Neuronal stem cell (in vitro differentiated cells): ENCODE measurements at places on chromosomes 5 and 9.

GRCh38 chr9:71768388-71769174, at the start of gene CEMIP2:
CEMIP2 (minus strand) TSS chr9:71768513; CDS start chr9:71750373, 18,140 bp downstream.
- peak; percentile 84 for DNase-seq

DNA sequence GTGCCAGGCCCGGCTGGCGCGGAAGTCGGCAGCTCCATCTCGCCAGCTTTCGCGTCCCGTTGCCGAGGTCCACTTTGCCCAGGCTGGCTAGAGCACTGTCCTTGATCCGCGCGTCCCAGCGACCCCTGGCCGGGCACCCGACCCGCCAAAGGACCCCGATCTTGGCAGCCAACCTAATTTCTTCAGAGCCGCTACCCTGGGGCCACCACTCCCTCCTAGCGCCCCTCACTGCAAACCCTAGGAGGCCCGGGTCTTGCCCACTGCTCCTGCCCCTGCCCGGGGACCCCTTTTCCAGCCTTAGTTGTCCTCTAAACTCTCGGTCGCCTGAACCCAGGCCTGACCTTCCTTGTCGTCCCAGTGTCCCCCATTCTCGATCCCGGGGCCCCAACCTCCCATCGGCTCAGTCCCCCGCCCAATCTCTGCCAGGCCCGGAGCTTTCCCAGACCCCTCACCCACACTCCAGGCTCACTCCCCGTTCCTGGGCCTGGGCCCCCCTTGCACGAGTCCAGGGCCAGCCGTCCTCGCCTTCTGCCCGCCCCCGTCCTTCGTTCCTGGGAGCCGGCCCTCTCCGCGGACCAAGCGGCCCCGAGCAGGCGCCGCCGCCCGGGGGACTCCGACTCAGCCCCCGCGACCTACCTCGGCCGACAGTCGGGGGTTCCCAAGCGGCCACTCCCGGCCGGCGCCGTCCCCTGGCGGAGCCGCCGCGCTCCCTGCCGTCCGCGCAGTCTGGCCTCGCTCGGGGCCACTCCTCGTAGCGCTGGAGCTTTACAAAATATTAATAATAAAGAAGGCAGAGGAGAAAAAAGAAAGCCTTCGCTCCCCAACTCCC, 701 bp upstream of the LMX1B start:
- no peak for DNase-seq

DNA sequence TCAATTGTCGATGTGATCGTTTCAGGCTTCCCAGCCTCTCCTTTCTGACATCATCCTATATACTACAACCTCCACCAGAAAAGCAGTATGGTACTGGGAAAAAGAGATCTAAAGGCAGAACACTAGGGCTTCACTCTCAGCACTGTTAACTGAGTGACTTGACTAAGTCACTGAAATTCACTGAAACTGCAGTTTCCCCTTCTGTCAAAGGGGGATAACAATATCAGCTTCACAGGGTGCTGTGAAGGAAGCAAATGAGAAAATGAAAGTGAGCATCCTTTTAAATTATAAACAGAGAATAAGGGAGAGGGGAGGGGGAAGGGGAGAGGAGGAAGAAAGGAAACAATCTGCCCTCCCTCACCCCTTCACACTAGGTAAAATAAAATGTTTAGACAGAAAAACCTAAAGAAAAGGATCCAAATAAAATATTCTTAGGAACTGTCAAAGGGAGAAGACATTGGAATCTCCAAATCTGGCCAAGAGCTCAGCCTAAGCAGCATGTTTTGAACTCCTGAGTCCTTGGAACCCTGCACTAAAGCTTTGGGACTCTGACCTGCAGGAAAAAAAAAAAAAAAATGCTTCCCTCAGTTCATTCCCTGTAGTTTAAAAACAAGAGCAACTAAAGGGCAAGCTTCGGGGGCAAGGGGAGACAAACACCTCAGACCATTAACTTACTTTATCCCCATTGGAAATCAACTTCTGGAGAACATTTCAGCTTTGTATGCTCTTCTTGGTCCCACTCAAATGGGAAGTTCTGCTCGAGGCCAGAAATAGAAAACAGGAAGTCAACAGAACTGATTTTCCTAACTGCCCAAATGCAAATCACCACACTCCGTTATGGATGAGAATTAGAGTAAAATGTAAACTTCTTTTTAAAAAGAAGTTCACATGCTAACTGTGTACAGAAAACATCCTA, 178.3 kb downstream of the DEPDC1B start:
- DNase-seq = no peak

GRCh38 chr5:142484821-142485387, 160.1 kb upstream of the SPRY4 start:
- DNase-seq = no peak

- peak; percentile 31 for DNase-seq
Observed at GRCh38 chr9:21402386-21403251, 6.3 kb upstream of the IFNA8 start.

- DNase-seq = no peak
Observed at GRCh38 chr5:41032973-41033372, 38.2 kb downstream of the MROH2B start.

DNA sequence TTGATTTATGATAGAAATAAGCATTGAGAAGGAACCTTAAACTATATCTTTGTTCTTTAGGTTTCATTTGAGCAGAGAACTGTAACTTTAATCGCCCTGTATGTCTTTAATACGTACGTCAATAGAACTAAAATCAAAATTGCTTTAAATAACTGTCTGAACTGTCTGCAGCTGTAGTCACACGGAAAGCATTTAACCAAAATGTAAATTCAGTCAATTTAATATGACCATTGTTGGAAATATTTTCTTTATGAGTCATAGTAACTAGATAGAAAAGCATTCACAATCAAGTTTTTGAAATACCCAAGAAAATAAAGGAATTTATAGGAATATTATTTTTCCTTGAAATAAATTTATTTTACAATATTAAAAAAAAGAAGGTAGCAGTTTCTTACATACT, 157.1 kb upstream of the CDH6 start:
- no peak for DNase-seq

DNA sequence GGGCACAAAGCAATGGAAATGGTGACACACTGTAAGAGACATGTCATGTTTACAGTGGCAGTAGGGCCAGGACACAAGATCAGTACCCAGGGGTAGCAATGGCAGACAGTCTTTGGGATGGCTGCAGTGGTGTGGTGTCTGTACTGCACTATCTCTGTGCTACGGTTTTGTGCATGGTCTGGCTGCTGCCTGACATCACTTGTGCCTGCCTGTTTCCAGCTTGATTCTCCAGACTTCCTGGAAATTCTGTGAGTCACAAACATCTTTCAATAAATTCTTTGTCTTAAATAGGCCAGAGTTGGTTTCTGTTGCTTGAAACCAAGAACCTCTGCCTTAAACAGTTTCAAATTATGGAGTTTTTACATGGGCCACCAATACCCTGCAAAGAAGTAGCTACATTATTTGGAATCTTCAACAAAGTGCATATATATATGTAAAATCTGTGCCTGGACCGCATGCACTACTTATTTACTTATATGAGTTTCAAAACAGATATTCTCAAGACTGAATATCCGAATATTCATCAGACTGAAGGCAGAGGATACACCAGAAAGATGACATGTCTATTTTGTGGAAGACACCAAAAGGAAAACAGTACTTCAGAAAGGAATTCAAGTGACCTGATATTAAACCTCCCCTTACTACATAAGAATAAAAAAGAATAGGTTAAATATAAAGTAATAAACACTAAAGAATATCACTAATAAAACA, 188.1 kb downstream of the RFX3 start:
- DNase-seq = no peak

DNA sequence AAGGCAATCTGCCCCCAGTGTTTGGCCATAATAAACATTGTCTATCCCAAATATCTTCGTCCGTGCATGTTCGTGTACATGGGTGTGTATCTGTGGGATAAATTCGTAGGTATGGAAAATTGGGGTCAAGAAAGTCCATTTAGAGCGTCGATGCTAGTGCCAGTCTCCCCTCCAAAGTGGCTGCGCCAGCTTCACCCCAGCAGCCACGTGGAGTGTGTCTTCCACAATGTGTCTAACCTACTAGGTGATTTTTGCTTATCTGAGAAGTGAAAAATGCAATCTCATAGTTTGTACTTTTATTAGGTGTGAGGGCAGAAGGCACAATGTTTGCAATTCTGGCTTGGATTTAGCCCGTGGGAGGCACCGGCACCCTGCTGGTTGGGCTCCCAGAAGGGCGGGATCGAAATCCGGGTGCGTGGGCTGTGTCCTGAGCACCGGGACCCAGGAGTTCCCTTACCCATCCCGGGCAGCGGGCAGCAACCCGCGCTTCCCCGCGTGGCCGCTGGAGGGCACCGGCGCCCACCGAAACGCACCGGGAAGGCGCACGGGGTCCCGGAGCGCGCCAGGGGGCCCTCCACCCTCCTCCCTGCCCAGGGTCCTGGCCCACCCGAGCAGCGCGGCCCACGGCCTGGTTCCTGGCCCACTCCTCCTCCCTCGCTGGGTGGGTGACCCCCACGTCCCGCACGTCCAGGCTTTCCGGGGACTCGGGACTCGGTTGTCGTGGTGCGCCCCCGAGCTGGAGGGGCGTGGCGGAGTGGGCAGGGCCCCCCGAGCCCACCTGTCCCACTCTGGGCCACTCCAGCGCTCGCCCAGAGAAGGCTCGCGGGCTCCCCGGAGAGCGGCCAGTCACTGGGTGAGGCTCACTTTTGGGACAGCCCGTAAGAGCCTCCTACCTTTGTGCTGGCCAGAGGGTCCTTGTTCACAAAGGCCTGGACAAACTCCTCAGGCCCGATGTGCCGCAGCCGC, 55.4 kb upstream of the RNF130 start:
- no peak for DNase-seq

GRCh38 chr5:9033524-9033923, 512.4 kb downstream of the SEMA5A start:
- no peak for DNase-seq

- DNase-seq = no peak
Observed at GRCh38 chr5:43895876-43896275, 292.9 kb downstream of the NNT start.

DNA sequence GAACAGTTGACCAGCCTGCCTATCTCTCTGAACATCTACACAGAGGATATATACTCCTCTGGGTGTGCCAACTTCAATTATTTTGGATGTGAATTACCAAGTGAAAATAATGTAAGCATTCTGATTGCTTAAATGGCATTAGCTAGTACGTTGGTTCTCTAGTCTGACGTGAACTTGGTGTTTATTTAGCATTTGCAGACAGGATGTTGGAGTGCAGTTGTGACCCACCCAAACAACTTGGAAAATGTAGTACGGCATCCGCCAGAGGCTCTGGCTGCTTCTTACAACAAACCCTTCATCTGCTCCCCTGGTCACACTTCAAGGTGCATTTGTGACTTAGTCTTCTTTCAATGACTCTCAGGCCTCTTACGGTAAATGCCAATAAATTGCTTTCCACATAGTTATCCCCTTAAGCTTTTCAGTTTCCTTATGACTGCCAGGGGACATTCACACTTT, 616.6 kb downstream of the PDE4D start:
- DNase-seq = no peak

- DNase-seq = no peak
Observed at GRCh38 chr5:173718469-173718868, 102.0 kb upstream of the BOD1 start.

- DNase-seq = no peak
Observed at GRCh38 chr5:6175172-6175854, 203.0 kb downstream of the MED10 start.

DNA sequence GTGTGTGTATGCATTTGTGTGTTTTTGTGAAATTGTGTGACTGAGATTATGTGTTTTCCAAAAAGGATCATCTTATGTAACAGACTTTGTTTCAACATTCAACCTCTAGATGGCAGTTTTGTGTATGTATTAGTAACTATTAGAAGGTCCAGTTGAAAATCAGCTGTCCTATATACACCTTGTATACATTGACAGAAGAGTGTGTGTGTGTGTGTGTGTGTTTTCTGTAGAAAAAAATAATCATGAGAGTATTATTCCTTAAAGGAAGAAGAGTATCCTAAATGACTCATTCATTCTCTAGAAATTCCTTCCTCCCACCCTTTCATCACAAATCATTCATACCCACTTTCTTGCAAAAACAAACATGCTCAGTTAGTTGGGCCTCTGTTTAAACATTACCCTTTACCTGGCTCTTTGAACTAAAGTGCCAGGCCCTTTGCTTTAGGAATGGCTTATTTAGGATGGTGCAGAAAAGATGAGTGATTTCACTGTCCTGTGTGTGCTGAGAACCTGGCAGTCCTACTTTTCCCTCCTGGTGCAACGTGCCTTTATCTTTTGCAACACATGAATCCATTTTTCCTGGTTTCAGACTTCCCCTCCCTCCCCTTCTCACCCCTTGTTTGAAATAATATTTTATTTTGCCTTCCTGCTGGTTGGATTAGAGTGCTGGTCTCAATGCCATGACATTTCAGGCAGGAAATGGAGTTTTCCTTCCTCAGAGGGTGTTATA, 152.2 kb downstream of the ARHGAP26 start:
- no peak for DNase-seq

- DNase-seq = no peak
Observed at GRCh38 chr9:85431339-85432102, 310.2 kb downstream of the AGTPBP1 start.

DNA sequence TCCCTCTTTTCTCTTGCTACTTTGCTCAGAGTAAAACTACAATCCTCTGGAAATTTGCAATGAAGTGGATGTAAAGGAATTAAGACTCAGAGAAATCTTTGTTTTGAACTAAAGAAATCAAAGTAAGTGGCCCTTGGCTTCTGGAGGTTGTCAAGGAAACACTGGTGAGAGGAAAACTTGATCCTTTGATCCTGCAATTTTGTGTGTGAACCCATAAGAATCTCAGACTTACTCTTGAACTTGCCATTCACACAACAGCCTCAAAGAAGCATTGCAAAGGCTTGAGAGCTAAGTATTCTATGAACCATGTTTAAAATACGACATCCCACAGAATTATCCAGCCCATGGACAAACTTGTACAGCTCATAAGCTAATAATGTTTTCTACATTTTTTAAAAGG, 827.5 kb downstream of the TAF11L14 start:
- no peak for DNase-seq

DNA sequence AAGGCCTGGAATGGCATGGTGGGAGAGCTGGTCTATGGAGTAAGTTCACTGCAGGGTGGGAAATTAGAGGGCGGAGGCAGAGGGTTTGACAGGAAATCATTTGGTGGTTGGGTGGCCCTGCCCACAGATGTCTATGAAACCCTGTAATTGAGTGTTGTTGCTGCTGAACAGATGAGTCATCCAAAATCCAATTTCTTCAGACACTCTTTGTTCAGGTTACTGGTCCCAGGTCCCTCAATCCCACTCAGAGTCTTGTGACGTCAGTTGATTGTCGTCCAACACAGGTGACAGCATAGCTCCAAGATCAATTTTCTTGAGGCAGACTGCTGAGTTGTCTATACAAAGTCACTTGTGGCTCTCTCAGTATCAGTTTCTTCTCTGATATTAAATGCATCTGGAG, 208.6 kb downstream of the GRIA1 start:
- DNase-seq = no peak
